NCI-H187 (cell line): ENCODE measurements at places on chromosomes 11 and 22.

GRCh38 chr11:71454470-71455113, 1.6 kb downstream of the NADSYN1 start:
- DNase-seq, result no peak

GRCh38 chr11:103112364-103112763, 3.1 kb downstream of the DYNC2H1 start:
- DNase-seq, result no peak

DNA sequence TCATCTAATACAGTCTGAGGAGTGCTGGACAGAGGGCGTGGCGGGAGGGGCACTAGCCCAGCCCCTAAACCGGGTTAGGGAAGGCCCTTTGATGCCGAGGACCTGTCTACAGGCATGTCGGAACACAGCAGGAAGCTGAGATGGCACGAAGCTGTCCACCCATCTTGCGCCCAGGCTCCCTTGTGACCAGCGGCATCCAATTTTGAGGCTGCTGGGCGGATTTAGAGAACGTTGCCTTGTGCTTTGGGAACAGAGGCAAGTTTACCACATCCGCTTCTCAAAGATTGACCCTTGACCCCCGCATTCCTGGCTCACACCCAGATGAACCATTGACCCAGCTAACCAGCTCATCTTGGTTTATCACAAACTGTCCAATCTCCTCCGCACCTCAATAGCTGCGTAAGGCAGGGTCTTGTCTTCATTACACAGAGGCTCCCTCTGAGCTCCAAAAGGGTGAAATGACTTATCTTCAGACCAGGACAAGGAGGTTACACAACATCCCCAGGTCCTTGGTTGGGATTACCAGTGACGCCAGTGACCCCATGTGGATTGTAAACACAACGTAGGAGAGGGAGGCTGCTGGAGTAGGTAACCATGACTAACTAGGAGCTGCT, 4.5 kb downstream of the FAM83F start:
- DNase-seq, result no peak

DNA sequence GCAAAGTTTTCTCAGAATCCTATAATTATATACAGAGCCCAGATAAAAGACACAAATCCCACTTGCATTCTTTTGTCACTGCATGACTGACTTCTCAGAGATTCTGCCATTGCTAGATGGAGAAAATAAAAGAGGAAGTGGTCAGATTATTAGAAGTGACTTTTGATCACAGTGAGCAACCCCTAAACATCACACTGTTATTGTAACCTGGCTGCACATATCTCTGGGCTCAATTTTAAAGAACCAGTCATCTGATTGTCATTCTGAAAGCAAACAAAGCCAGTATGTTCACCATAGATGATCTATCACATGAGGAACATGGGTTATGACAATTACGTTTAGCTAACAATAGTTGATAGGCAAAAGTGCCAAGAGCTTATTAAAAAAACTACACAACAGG, 47.8 kb downstream of the COPB1 start:
- no peak for DNase-seq

GRCh38 chr22:19448076-19448607, 631 bp upstream of the C22orf39 start:
- DNase-seq, result peak; percentile 75

- no peak for DNase-seq
Measured at GRCh38 chr22:47209547-47210023, 447.1 kb downstream of the TBC1D22A start.

GRCh38 chr11:27618281-27618915, 81.9 kb downstream of the BDNF start:
- no peak for DNase-seq

- DNase-seq, result peak; percentile 68
Measured at GRCh38 chr22:45638834-45639746, 32.5 kb upstream of the ATXN10 start.

DNA sequence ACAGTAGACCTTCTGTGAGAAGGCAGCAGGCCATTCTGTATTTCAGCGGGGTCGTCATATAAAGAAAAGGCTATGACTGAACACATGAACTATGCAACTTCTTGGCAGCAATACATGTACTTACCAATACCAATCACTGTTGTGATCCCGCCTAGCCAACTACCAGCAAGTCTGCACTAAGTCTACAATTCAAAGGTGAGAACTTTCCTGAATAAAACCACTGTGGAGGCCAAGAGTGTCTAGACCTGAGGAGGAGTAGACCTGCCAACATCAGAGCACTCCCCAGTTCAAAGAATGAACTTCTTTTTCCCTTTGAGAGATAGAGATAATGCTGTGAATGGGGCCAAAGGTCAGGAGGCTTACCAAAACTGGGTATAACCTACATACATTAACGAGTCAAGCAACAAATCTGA, 108.2 kb downstream of the SIK3 start:
- DNase-seq, result no peak

DNA sequence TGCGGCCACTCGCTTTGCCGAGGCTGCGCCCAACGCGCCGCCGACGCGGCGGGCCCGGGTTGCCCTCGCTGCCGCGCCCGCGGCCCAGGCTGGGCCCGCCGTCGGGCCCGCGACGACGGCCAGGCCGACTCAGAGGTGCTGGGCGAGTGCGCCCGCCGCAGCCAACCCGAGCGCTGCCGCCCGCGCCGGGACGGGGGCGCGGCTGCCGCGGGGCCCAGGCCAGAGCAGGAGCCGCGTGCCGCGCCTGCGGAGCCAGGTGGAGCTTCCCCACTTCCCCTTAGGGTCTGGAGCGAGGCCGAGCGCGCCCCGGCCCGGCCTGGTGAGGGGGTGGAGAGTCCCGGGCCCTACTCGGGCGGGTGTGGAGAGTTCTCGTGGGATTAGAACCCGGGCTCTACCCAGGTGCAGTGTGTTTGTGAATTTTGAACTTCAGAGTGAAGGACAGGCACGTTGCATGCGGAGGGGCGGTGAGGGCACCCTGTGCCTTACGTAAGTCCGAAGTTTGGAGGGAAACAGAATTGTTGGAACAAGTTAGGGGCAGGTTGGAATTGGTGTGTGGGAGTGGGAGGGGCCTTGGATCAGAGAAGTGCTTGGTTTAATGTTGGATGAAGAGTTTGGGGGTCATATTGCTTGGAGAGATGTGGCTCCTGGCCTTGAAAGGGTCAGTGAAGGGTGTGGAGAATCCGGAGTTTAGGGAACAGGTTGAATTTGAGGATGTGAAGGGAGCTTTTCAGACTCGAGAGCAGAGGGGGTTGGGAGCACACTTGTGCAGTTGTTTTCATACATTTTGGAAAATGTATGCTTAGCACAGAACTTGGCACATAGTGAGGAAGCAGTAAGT, 697 bp downstream of the RNF169 start:
- DNase-seq, result no peak

GRCh38 chr22:17915676-17916075, 108.7 kb downstream of the MICAL3 start:
- DNase-seq, result no peak

DNA sequence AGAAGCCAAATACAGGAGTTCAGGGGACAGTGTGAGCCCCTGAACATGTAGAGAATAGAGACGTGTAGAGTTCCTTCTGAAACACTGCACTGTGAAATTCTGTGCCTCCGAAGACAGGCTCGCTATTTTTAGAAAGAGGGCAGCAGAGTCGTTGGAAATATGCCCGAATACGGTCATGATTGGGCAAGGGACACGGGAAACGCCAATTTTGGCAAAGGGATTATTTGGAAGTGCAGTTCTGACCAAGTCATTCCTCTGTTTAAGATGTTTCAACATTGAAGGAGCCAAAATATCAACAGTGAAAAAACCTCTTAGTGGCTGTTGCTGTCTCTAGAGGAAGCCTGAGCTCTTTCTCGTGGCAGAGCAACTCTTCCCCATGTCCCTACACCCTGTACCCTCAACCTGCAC, 9.5 kb upstream of the CBX6 start:
- no peak for DNase-seq

DNA sequence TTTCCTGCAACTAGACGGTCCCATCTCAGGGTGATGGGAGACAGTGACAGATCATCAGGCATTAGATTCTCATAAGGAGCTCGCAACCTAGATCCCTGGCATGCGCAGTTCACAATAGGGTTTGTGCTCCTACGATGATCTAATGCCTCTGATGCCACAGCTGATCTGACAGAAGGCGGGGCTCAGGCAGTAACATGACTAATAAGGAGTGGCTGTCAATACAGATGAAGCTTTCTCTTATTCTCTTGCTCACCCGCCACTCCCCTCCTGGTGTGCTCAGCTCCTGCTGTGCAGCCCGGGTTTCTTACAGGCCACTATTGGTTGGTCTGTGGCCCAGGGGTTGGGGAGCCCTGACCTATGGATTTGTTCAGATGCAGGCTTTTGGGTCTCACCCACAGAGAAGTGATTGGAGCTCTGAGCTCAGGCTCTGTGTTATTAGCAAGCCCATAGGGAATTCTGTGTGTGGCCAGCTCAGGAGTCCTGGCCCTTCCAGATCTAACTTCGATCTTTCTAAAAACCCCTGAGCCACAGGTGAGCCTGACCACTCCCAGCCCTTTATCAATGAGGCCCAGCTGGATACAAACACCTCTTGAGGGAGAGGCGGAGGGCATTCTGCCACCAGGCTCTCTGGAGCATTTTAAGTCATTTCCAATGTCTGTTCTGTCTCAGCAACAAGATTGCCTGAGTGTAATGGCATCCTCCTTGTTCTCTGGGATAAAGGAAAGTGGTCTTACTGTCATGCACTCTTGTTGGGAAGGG, 351.8 kb downstream of the BUD13 start:
- DNase-seq, result no peak

DNA sequence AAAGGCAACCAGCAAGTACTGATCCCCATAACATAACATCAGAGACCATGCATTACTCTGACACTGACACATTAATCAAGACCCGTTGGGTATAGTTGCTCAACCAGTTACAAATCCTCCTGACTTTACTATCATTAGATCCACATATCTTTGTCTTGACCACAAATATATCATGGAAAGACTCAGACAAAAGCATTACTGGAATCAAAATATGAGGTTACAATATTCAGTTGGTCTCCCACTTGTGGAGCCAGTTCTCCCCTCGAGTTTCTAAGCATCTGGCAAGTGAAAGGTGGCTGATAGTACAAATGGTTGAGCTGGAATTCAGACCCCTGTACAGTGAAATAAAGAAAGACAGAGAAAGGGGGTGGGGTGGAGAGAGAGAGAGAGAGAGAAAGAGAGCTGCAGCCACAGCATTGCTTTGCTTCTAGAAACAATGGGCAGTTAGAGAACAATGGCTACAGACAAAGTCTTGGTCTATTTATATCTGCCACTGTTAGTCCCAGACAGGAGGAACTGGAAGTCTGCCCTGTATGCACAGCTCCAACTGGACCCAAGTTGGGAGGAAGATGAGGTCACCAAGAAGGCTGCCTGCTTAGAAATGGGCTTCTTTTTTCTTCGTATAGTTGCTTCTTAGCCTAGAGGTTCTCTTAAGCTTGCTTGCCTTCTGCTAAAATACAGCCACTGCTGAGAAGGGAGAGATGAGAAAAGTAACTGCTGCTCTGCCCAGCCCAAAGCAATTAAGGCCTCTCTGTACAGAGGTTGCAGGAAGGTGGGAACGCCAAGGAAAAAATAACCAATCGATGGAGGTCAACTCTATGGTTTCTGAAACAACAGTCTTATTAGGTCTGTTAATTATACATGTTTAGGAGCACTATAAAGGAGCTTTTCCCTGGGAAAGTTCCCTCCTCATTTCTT, 85.5 kb downstream of the ETS1 start:
- no peak for DNase-seq

DNA sequence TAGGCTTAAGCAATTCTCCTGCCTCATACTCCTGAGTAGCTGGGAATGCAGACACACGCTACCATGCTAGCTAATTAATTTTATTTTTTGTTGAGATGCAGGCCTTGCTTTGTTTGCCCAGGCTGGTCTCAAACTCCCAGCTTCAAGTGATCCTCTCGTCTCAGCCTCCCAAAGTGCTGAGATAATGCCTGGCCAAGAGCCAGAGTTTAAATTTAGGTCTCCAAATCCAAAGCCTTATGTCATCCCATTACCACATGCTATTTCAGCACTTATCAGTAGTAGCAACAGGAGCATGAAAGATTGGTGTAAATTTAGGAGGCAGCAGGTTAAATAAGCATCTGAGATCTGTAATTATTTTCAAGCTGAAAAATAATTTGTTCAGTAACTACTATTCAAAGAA, 326.1 kb upstream of the ANO5 start:
- no peak for DNase-seq

DNA sequence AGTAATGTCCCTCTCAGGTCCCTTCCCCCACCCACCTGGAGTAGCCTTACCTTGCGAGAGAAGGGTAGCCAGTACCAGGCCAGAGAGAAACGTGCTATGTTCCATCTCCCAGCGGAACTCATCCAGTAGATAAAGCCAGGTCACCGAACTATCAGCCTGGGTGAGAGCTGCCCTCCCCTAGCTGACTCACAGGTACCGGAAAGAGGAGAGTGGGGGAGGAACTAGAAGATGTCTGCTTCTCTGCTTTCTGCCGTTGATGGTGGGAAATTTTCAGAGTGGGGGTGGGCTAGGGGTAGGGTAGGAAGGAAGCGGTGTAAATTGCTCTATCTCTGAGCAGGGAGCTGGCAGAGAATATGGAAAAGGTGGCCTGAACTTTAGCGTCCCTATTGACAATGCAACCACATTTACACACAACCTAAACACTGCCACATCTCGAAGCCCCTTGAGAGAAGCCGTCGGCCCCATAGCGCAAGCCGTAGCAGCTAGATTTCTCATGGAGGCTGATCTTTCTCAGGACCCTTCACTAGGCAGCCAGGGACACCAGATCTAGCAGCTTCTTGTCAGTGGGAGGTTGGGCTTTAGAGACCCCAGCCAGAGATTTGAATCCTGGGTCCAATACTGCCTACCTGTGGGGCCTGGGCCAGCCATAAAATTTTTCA, at the start of gene CD3D:
TSS of gene CD3D (minus strand) at position 203 of the 659 bp plus-strand sequence. CDS start at position 105, 98 bp downstream.
- DNase-seq, result no peak

DNA sequence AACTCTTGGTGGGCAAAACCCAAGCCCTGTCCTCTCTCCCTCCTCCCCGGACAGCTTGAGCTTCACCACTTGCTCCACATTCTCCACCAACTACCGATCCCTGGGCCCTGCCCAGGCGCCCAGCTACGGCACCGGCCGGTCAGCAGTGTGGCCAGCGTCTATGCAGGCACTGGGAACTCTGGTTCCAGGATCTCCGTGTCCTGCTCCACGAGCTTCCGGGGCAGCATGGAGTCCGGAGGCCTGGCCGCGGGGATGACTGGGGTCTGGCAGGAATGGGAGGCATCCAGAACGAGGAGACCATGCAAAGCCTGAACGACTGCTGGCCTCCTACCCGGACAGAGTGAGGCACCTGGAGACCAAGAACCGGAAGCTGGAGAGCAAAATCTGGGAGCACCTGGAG, 68.9 kb upstream of the RTL6 start:
- no peak for DNase-seq

- no peak for DNase-seq
Measured at GRCh38 chr22:50218996-50219727, 18.4 kb downstream of the SELENOO start.
